ENCODE measurements at places on chromosomes 1 and 21.

DNA sequence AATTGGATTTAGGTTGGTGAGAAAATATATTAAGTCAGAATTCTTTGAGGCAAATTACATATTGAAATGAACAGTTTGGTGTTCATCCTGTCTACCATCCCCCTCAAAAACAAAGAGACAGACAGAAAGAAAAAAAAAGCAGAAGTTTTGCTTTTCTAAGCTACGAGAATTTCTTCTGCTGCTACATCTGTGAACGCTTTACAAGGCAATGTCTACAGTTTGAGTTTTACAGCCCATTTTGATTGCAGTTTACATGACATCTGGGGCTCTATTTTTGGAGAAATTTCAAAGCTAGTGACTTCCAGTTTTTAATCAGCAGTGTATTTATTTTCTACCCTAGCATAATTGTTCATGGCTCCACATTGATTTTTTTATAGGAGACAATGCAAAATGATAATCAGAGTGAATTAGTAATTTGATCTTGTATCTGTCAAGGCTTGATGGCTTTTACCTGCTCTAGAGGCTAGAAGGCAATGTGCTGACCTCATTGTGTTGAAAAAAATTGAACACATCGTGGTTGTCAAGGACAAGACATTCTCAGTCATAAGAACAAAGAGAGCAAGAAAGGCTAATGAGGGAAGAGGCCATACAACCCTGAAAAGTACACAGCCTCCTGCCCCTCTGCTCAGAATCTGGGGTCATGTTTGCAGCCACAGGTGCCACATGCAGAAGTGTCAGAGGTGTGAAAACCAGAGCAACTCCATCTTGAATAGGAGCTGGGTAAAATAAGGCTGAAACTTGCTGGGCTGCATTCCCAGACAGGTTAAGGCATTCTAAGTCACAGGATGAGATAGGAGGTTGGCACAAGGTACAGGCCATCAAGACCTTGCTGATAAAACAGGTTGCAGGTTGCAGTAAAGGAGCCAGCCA is 201.0 kb upstream of the CAMK1G start:
- H3K27me3 ChIP-seq, result no peaks in the 10 kb centered on the region
- no peak overlapping the region for H3K4me3 ChIP-seq
- no peak overlapping the region for H3K27ac ChIP-seq
- no peaks in the 10 kb centered on the region for H3K4me1 ChIP-seq

DNA sequence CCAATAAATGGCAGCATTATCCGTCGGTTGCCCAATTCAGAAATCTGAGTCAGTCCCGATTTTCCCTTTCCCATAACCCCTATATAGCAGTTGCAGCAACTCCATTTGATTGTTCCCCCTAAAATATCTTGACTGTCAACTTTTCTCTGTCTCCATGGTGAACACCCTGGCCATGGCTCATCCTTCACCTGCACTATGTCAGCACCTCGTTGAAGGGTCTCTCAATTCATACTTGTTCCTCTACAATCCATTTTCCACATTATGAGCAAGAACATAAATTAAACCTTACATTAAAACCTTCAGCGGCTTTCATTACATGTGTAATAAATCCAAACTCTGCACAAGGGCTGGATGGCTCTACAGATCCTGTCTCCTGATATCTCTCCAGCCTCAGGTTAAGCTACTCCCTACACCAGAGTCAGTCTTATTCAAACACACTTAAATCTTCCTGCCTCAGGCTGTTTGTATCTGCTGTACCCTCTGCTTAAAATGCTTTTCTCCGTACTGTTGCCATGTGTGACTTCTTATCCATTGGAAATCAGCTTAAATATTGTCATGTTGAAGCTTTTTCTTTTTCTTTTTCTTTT is 87.3 kb downstream of the BACH1 start:
- no peak overlapping the region for H3K27ac ChIP-seq
- no peak overlapping the region for H3K4me3 ChIP-seq
- H3K27me3 ChIP-seq, result no peaks in the 10 kb centered on the region

DNA sequence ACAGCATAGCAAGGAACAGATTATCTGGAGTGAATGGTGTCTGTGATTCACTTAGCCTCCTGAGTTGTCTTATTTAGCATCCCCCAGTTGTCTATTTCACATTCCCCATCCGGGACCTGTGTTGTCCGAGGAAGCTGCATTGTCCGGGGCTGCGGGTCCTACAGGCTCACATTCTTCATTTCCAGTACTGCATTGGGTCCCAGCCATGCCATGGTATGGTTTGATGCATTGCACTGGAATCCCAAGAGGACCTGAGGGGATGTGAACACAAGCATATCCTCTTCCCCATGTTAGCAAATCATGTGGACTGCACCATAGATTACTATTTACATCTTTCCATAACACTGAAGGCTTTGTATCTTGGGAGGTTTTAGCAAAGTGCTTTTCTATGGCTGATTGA is 48.2 kb upstream of the PRELP start:
- no peaks in the 10 kb centered on the region for H3K36me3 ChIP-seq
- DNase-seq, result no peak
- H3K4me3 ChIP-seq, result no peak overlapping the region
- H3K4me1 ChIP-seq, result no peaks in the 10 kb centered on the region
- H3K27ac ChIP-seq, result no peak overlapping the region

- H3K27ac ChIP-seq, result no peak overlapping the region
- H3K4me3 ChIP-seq, result no peak overlapping the region
- H3K4me1 ChIP-seq, result no peaks in the 10 kb centered on the region
- DNase-seq, result peak; percentile 75
- no peaks in the 10 kb centered on the region for H3K36me3 ChIP-seq
Observed at GRCh38 chr1:226608699-226609505, 60.3 kb downstream of the STUM start.

DNA sequence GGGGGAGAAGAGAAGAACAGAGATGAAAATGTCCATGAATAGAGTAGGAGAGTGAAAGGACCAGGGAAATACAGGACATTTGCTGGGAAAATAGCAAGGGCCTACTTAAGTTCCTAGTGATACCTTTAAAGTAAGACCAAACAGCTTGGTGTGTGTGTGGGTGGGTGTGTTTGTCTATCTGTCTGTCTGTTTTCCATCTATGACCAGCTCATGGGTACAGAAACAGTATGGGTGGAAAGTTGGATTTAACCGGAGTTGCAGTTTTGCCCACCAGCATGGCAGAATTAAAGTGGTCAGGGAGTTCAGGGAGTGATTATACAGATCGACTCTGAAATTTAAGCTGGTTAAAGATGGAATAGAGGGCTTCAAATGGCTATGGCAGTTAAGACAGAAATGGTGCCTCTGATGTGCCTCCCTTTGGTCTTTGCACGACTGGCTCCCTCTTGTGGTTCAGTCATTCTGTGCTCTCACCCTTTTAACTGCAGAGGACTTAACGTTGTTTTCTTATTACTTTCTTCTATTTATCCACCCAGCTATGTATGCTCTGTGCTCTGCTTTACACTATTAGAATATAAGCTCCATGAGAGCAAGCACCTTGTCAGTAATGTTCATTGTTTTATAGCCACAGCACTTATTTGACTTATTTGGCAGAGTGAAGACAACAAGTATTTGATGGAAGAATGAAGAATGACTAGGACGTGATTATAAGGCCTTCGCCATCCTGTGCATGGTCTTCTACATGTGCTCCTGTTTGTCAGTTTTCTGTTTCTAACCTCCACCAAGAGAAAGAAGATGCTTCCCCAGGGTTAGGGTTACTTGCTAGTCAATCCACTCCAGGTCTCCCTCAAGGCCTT is 72.7 kb upstream of the AK4 start:
- H3K4me1 ChIP-seq, result peaks cover 21% of the 10 kb centered on the region
- no peak overlapping the region for H3K4me3 ChIP-seq
- no peak overlapping the region for H3K27ac ChIP-seq
- H3K36me3 ChIP-seq, result no peaks in the 10 kb centered on the region
- no peaks in the 10 kb centered on the region for H3K27me3 ChIP-seq

DNA sequence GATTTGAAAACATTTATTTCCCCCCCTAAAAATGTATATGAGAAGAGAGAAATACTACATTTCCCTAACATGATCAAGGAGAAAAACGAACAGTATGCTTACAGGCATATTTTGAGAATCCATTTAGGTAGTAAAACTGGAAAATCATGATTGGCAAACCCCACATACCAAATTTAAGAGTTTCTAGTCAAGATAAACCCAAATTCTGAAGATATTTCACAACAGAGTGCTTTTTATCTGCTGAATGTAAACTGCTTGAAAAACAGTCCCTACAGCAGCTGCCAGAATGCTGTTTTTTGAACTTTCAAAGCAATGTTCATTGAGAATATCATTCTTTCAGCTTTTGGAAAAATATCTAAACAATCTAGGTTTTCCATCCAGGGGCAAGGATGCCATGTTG is 31.0 kb downstream of the ASH1L start:
- no peak overlapping the region for H3K4me3 ChIP-seq
- peaks cover 39% of the 10 kb centered on the region for H3K4me1 ChIP-seq
- H3K36me3 ChIP-seq, result no peaks in the 10 kb centered on the region
- H3K27me3 ChIP-seq, result no peaks in the 10 kb centered on the region
- no peak overlapping the region for H3K27ac ChIP-seq

Measured in naive thymus-derived CD8-positive, alpha-beta T cell (primary cell).